ENCODE measurements at places on chromosomes 6 and 20.

GRCh38 chr6:101578306-101578705 lies 184.8 kb downstream of the GRIK2 start:
- DNase-seq: no peak

DNA sequence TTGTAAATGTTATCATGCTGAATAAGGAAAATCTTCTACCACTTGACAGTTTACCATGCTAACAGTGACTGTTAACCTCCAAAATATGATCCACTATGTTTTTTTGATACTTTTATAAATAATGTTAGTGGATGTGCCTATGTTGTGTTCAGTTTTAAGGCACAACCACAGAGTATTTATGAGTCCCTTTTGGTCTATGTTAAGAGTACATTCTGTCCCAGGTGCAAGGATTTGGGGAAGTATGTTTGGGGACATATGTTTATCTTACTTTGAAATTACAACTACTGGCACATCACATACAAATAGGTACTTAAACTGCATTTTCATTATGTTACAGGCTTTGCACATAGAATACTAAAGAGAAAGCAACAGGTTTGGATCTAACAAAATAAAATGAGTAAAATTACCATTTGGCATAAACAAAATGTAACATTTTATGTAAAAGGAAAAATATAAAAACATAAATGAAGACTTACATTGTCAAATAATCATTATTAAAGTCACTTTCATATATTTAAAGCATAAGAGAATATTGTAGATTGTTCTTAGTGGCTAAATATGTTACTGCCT lies 71.2 kb downstream of the SESN1 start:
- DNase-seq: no peak

DNA sequence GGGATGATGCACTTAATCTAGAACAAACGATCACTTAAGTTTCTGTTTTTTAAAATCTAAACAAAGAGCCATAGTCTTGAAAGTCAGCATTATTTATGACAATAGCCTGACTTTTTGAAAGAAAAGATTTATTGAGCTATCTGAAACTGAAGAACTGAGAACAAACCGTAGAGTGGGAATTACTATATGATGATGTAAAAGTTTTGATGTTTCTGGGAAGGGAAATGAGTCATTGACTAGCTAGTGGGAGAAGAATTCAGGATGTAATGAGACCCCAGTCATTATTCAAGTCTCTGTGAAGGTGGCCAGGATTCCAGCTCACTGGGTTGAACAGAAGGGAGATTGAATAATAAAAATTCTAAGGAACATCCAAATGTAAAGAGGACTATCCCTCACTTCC lies 83.4 kb upstream of the FABP7 start:
- no peak for DNase-seq

DNA sequence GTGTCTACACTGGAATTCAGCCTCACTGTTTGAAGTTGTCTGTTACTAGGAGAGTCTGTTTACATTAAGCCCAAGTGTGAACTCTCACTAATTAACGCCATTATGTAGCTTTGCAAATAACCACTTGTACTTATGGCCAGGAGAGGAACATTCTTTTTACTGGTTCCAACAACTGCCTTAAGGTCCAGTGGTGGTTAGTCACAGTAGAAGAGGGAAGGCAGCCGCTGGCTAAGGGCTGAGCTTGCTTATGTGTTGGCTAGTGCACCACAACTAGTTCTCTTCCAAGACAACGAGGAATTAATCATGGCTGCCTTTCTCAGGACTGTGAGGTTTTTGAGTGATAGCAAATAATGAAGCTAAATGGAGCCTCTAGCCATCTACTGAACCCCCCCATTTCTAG lies 14.9 kb upstream of the SLC22A23 start:
- no peak for DNase-seq

DNA sequence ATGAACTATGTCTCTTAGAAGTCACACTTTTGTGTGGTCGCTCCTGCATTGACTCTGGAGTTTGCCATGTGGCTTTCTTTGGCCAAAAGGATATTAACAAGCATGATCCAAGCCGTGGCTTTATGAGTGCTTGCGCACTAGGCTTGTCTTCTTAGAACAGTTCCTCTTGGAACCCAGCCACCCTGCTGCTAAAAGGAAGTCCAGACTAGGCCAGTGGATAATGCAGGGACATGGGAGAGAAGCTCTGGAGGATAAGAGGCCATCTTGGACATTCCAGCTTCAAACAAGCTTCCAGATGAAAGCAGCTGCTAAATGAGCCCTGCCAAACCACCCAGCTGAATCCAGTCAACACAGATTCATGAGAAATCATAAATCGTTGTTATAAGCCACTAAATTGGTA lies 346.4 kb downstream of the CDC5L start:
- DNase-seq: peak; percentile 65

DNA sequence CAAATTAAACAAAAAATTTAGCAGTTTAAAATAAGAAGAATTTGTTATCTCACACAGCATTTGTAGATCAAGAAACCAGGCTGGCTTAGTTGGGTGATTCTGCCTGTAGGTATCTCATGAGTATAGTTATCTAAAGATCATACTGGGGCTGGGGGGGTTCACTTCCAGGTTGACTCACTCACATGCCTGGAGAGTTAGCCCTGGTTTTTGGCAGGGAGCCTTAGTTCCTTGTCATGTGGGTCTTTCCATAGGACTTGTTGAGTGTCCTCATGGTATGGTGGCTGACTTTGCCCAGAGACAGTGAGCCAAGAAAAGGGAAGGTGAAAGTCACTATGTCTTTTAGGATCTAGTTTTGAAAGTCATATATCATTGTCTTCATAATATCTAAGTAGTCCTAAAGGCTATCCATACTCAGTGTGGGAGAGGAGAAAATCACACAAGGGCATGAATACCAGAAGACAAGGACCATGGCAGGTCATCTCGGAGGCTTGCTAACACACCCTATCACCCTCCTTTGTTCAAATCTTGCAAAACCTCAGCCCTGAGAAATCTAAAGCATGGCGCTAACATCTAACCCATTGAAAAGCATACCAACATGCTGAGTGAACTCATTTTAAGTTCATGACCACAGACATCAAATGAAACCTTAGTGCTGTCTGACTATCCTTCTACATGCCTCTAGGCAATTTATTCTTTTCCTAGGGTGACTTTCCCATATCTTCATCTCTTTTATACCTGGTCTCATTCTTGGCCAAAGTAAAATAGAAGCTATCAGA lies 39.2 kb downstream of the CYP24A1 start:
- no peak for DNase-seq

GRCh38 chr6:122694075-122694474 lies 83.9 kb downstream of the PKIB start:
- no peak for DNase-seq

GRCh38 chr20:52971498-52972189 lies 514 bp upstream of the TSHZ2 start:
- DNase-seq: no peak

- no peak for DNase-seq
These were observed 86.2 kb downstream of the AHI1 start for GRCh38 chr6:135411339-135411738.

GRCh38 chr6:165568326-165568725 lies 94.7 kb downstream of the PDE10A start:
- no peak for DNase-seq
